ELR (cell line): ENCODE measurements at places on chromosomes 5 and 9.

DNA sequence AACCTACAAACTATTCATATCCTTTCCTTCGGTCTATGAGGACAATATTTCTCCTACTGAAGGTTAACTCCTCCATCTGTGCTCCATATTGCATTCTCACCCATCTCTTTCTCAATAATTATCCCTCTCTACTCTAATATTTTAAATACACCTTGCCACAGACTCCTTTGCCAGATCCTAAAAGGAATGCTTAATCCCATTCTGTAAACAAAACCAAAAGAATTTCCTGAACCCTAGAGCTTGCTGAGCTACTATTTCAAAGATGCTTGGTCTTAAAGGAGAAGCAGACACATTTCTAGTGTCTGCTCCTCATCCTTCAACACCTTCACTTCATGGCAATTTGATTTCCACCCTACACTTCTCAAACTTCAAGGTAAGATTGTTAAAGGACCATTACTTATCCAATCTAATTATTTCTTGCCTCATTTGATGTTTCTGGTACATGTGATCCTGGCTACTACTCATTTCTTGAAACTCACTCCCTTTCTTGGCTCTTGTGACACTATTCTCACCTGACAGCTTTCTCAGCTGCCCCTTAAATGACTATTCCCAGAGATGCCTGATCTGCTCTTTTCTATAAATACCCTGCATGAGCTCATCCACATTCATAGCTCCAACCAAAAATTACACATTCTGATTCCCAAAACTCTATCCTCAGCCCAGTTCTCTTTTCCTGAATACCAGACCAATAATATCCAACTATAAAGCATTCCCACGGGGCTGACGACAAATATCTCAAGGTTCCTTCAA, 20.2 kb downstream of the HOMER1 start:
- no peak for DNase-seq

GRCh38 chr5:56898213-56898612, 11.2 kb upstream of the SETD9 start:
- DNase-seq = no peak

DNA sequence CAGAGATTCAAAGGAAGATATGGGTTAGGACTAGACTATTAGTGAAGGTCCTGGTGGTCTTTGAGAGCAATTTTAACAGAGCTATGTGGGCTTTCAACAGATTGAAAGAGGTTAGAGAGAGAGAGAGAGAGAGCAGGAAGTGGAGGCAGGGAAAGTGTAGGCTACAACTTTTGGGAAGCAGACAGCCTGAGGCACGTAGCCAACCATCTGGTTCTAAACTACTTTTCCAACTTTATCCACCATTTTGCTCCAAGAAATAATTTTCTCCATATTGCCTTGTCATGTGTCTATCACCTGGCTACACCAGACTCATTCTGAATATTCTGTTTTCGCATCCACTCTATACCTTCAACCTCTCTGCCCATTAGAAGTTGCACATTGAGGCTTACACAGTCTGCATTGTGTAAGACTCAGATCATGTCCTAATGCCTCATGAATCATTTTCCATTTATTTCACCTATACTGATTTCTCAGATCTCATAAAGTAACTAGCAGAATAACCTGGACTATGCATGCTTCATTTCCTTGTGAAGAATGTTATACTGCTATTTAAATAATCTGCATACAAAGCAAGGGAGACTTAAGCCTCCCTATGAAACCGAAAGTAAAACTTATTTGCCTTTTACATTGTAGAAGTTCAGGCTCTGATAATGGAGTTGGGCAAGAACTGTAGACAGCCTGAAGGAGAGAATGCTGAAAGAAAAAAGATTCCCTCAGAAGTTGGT, 235.6 kb downstream of the ELAVL2 start:
- DNase-seq = no peak

GRCh38 chr9:9612270-9612669, 1000.5 kb downstream of the PTPRD start:
- no peak for DNase-seq

DNA sequence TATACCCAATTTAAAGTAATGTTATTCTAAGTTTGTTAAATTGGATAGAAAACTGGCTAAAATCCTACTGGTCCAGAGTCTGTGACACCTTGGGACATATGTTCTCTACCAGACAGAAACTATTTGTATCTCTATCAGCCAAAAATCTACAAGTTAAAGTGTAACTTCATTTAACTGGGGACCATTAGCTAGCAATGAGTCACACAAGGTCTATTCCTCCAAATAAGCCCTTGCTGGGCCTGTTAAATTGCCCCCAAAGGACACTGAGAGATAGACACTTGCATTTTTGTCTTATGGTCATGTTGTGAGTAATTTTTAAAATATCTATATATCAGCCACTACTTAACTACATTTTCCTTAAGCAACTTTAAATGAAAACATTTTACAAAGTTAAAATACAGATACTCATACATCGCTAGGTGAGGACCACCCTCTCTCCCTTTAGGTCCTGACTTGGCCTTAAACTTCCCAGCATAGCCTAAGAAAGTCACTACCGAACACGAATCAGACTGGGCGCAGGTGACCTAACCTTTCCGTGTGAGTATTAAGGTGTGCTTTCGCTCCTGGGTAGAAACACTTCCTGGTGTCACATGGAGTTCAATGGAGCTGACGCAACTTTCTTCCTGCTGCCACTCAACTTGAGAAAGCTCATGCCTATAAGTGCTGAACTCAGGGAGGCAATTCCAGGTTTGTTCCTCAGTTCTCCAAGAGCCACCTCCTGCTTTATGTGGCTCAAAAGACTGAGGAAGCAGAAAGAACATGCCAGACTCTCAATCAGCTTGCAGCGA, 249.1 kb downstream of the DIRAS2 start:
- no peak for DNase-seq

- peak; percentile 65 for DNase-seq
These were observed 136.5 kb upstream of the STK32A start for GRCh38 chr5:147098233-147098790.

DNA sequence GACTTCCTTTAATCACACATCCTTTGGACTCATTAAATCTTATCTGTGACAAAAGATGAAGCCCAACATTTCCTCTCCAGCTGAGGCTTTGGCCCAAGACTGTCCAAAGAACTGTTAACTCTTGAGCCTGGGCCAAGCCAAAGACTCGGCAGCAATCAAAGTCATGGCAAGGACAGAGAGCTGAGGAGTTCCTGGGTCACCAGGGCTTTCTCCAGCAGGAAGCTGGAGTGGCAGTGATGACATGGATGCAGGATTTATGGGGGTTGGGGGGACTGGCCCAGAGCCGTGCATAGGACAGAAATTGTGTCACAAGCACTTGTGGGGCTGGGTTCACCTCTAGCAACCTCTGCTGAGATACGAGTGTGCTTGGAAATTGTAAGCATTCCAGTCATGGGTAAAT, 440.3 kb downstream of the PLK2 start:
- no peak for DNase-seq

- peak; percentile 57 for DNase-seq
These were observed 31.8 kb upstream of the TLR4 start for GRCh38 chr9:117672369-117672768.

- no peak for DNase-seq
These were observed 2.5 kb downstream of the TRIO start for GRCh38 chr5:14145435-14146334.

GRCh38 chr5:129465776-129466344, 5.8 kb downstream of the ADAMTS19 start:
- no peak for DNase-seq

- no peak for DNase-seq
These were observed 212.1 kb downstream of the TLR4 start for GRCh38 chr9:117916291-117916690.

DNA sequence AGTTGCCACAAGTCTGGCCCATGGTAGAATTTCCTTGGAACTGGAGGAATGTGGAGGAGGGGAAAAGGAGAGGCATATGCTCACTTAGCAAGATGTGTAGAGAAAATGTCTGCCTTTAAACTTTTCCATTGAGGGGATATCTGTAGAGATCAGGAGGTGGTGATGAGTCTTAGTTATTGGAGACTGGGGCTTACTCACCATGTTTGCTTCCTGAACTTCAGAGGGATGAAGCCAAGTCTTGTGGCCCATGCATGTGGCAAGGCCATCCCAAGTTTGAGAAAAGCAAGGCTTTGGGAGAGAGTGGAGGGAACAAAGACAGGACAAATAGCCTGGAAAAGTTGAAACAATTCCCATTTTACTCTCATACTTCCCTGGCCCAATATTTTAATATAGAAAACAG, 124.5 kb downstream of the GDNF start:
- peak; percentile 74 for DNase-seq

DNA sequence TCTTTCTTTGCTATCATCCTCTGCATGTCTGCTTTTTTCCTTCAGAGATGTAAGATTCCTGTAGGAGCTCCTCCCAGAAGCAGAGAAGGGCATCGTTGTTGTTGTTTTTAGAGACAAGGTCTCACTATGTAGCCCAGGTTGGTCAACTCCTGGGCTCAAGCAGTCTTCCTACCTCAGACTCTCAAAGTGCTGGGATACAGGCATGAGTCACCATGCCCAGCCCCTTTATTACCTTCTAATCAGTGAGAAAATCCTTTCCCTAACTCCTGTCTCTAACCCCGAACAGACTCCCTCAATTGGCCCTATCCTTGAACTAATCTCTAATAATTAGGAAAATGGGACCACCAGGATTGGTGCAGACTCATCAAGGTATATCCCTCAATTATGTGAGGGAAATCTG, 64.4 kb downstream of the GALNT10 start:
- DNase-seq = no peak

DNA sequence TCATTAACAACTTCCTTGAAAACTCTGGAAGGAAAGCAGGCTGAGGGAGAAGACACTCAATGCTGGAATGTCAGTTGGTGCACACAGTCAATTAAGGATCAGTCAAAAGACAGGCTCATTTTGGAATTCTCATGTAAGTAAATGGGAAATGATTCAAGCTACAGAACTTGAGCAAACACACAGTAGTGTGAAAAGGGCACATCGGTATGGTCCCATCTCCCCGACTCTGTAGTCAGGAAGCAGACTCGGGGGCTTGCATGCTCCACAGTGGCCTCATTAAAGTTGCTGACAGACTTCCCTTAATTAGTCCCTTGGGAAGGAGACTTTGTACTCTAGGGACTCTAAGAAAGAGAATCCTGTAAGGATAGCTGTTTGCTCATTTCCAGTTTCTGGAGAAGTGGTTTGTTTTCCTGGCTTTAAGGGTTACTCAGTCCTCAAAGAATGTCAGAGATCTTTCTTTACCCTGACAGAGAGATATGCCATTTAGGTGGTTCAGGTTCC, 339.2 kb downstream of the ADAMTS6 start:
- peak; percentile 76 for DNase-seq

DNA sequence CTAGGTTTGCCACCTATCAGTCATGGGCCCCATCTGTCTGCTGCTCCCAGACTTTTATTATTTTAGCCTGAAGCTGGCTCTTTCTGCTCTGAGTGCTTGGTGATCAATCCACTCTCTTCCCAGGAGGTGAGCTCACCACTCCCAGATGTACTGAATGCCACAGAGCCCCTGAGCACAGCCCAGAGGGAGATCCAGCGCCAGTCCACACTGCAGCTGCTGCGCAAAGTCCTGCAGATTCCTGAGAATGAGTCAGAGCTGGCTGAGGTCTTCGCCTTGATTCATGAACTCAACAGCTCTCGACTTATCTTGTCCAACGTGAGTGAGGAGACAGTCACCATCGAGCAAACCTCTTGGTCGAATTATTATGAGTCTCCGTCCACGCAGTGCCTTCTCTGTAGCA, 36.0 kb downstream of the HMGXB3 start:
- DNase-seq = peak; percentile 100

GRCh38 chr5:116650964-116651363, 76.3 kb upstream of the SEMA6A start:
- no peak for DNase-seq

DNA sequence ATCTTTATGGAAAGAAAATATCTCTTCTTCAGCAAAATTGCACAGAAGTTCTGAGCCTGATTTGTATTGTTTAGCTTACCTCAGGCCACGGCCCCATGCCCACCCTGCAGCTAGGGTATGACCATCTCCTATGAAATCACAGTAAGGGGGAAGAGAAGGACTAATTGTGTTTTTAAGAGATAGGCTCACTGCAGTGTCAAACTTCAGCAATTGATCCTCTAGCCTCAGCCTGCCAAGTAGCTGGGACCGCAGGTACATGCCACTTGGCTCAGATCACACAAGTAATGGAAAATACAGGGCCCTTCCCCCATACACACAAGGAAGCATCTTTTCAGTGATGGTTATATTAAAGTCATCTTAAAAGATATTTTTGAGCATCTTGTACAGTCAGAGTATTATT, 60.0 kb downstream of the DMAC1 start:
- no peak for DNase-seq

DNA sequence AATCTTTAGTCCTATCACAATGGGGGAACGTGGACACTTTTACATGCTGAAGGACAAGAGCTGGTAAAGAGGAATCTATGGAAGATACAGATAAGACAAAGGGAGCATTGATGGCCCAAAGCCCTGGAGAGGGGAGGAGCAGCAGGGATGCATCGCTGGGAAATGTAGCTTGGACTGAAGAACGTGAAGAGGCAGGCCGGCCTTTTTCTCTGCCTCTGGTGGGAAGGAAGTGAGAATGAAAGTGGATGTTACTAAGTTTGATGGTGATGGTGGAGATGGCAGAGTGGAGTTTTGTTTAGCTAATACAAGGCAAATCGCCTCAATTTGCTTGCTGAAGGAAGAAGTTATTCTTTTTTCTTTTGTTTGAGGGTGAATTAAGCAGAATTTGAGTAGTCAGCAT, 124.6 kb upstream of the TAF11L2 start:
- DNase-seq = no peak

DNA sequence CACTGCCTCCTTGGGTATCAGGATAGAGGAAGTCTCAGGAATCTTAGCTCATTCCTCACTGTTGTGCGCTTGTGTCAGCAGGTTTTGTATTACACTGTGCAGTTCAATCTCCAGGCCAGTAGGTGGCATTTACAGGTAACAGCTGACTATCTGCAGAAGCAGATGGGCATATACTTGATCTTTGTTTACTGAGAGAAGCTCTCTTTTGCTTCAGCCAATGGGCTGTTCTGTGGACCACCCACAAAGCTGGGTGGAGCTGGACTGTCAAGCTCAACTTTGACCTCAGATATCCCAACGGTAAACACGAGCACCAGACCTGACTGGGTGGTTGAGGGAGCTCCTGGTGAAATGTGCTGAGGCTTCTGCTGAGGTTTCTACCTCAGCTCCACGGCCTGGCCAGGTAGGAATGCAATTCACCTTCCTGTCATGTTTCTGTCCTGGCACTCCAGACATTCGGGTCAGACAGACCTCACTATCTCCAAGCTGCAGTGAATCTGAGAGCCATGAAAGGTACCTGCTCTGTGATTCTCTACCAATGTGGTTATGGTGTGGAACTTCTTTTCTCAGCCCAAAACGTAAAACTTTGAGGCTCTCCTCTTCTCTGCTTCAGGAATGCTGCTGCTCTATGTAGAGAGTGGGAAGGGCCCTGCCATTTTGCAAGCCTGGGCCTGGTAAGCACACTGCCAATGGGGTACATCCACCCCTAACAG, 167.9 kb upstream of the ACTBL2 start:
- peak; percentile 77 for DNase-seq

- no peak for DNase-seq
These were observed 2168.1 kb downstream of the MAT2B start for GRCh38 chr5:165673499-165673898.

DNA sequence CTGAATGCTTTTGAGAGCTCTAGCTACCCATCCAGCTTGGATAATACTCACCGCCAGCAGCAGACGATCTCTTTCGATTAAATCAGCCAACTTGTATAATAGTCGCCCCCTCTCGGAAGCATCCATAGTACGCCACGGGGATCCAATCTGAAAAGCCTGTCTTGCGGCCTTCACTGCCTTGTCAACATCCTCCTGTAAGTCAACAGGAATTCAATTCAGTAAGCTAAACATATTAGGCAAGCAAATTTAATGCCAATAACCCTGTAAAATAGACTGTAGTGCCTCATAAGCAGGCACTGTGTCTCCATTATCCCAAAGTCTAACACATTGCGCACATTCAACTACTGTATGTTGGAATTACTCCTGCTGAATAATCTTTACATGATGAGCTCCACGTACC, 22.0 kb downstream of the ALDH1A1 start:
- DNase-seq = no peak
